ENCODE measurements at places on chromosomes 7 and 10. TPM values are rescaled to one million over a fixed set of nuclear protein-coding genes. Genes with fewer than 3 reads are reported as not detected.

The SPDYE16 gene
- 0.31 TPM for total RNA-seq

The ACTL6B gene
- 0.64 TPM for total RNA-seq

The LZTS2 gene
- total RNA-seq = 12.4 TPM

The ACSL5 gene
- total RNA-seq = 2.9 TPM

The SLC26A3 gene
- not detected for total RNA-seq

The CDK14 gene
- total RNA-seq = 48.3 TPM

The HOXA2 gene
- 0.28 TPM for total RNA-seq

The ANXA8L1 gene
- not detected for total RNA-seq

GRCh38 chr7:137933270-137934017 lies 68.4 kb downstream of the CREB3L2 start:
- peak overlapping the region; percentile 51 for H3K27ac ChIP-seq
- H3K4me3 ChIP-seq = no peak overlapping the region

DNA sequence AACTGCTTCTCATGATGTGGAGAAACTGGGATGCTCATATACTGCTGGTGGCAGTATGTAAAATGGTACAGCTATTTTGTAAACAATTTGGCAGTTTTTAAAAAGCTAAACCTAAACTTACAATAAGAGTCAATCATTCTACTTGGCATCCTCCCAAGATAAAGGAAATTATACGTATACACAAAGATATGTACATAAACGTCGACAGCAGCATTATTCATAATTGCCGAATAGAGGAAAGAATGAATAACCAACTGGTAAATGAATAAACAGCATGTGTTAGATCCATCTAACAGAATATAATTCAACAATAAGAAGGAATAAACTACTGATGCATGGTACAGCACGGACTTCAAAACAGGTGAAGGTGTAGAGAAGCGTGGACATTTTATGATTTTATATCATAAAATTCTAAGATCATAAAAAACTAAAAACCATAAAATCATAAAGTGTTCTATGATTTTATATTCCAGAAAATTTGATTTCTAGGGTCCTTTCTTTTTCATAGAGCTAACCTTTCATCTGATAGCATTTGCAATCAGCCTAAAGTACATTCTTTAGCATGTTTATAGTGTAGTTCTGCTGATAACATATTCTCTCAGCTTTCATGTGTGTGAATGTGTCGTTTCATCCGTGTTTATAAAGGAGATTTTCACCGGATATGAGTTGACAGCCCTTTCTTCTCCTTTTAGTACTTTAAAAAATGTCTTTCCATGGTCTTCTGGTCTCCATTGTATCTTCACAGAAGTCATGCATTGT lies 261.5 kb downstream of the DIP2C start:
- no peaks in the 10 kb centered on the region for H3K4me1 ChIP-seq
- no peak for DNase-seq
- no peak overlapping the region for H3K4me3 ChIP-seq
- no peak overlapping the region for H3K27ac ChIP-seq
- H3K36me3 ChIP-seq = no peaks in the 10 kb centered on the region

DNA sequence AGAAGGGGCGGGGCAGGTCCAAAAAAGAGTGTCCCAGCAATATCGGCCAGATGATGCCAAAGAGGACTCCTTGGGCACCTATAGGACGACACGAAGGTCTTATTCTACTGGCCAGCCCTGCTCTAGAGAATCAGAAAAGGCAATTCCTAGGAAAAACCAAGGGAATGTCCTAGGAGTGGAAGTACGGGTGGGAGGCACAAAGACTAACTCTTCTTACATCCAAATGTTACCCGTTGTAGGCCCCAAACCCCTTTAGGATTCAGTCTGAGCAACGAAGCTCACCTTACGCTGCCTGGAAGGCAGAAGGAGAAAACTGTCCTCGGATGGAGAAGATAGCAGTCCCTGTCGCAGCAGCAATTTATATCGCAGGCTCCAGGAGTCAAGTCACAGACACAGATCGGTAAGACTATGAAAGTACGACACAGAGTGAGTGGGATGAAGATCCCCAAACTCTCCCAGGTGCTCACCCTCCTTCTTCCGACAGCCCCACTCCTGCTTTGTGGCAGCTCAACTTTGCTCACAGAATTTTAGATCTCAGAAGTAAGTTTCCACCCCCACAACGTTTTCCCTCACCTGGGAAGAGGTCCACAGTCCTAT lies 558 bp downstream of the TCTN3 start:
- H3K4me1 ChIP-seq = peaks cover 15% of the 10 kb centered on the region
- peak overlapping the region; percentile 71 for H3K4me3 ChIP-seq
- no peak for DNase-seq
- peaks cover 8% of the 10 kb centered on the region for H3K36me3 ChIP-seq

- H3K27me3 ChIP-seq = no peaks in the 10 kb centered on the region
- no peak for DNase-seq
Observed at GRCh38 chr7:13911909-13912308, 77.6 kb downstream of the ETV1 start.

DNA sequence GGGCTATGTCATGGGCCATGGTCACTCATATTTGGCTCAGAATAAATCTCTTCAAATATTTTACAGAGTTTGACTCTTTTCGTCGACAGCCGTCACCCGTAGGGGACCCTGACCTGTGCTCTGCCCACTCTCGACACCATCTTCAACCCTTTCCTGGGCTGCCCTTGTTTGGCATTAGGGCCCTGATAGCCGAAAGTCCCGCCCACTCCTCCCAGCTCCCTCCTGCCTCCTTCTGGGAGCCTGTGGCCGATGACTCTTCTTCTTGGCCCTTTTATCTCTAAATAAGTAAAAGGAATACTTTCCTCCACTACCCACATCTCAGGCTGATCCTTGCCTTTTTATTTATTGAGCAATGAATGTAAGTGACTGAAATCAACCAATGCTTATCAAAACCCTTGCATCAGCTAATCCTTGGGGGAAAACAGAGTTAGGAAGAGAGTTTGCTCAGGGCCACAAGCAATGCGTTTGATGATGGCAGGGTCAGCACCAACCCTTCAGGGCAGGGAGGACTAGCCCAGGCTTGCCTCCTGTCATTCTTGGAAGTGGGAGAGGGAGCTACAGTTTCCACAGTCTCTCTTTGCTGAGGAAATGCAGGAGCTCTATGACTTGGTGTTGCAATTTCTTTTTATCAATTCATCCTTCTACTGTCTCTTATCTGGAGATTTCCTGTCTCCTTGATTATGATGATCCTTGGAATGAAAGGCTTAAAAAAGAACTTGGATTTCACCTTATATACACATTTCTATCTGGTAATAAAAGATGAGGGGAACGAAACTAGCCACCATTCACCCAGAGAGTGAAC lies 218.2 kb upstream of the PODXL start:
- H3K4me3 ChIP-seq = no peak overlapping the region
- H3K4me1 ChIP-seq = no peaks in the 10 kb centered on the region
- H3K36me3 ChIP-seq = no peaks in the 10 kb centered on the region
- H3K27me3 ChIP-seq = no peaks in the 10 kb centered on the region
- no peak overlapping the region for H3K27ac ChIP-seq

DNA sequence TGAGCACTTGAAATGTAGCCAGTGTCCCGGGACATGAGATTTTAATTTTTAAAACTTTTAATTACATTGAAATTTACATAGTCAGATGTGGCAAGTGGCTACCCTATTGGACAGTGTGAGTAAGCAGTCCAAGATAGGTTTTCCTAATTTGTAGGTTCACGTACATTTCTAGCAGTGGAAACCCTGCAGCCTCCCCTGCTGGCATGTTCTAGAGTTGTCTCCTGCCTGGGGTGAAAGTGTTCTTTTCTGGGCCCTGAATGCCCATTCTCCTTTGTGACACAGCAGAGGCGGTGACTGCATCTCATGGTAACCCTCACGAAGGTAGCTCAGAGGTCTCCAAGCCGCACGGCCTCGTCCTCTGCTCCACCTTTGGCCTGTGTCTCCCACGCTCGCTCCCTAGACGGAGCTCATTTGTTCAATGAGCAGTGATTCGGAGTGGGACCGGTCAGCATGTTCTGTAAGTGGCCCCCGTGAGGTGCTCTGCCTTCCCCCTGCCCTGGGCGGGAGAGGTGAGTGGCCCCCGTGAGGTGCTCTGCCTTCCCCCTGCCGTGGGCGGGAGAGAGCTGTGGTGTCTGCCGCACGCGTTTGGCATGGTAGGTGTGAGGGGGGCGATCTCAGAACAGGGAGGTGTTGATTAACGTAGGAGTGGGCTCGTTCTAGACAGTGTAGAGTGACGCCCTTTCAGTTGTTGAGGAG lies 18.0 kb downstream of the WDR37 start:
- peaks cover 21% of the 10 kb centered on the region for H3K36me3 ChIP-seq
- no peaks in the 10 kb centered on the region for H3K27me3 ChIP-seq
- H3K27ac ChIP-seq = no peak overlapping the region
- DNase-seq = no peak

- peak; percentile 98 for DNase-seq
- no peaks in the 10 kb centered on the region for H3K36me3 ChIP-seq
- H3K4me3 ChIP-seq = peak within 1 kb of the TSS; percentile 92
- H3K27ac ChIP-seq = peak within 1 kb of the TSS; percentile 97
- H3K27me3 ChIP-seq = no peaks in the 10 kb centered on the region
Observed at GRCh38 chr7:73522105-73522872, at the start of gene BAZ1B. Gene BAZ1B (minus strand): TSS chr7:73522293. CDS start chr7:73521933, 360 bp downstream.

DNA sequence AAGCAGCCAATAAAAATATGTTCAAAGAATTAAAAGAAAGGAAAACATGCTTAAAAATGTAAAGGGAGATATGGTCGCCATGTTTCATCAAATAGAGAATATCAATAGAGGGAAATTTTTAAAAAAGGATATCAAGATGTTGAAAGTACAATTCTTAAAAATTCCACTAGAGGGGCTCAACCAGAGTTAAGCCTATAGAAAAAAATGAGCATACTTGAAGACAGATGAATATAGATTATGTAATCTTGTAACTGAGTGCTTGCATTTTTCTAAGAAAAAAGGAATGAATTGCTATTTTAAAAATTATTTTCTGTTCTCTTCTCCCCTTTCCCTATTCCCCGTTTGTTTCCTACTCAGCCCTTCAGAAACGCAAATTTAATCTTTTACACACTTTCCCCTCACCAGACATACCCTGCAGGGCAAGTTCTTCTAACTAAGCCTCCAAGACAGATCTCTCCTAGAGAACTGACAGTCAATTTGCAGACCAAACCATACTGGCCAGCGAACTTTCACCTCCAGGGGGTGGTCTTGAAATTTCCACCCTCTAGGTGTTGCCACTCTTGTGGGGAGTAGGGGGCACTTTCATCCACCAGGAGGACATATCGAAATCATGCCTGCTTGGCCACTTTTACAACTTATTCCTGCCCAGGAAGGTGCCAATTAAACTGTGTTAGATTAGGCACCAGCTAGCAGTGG lies 67.7 kb downstream of the NSUN6 start:
- no peaks in the 10 kb centered on the region for H3K27me3 ChIP-seq
- no peaks in the 10 kb centered on the region for H3K4me1 ChIP-seq
- no peak for DNase-seq
- no peak overlapping the region for H3K4me3 ChIP-seq

GRCh38 chr7:14905764-14906163 lies 3.2 kb upstream of the DGKB start:
- H3K36me3 ChIP-seq = no peaks in the 10 kb centered on the region
- no peaks in the 10 kb centered on the region for H3K4me1 ChIP-seq
- no peak overlapping the region for H3K4me3 ChIP-seq
- H3K27ac ChIP-seq = no peak overlapping the region

DNA sequence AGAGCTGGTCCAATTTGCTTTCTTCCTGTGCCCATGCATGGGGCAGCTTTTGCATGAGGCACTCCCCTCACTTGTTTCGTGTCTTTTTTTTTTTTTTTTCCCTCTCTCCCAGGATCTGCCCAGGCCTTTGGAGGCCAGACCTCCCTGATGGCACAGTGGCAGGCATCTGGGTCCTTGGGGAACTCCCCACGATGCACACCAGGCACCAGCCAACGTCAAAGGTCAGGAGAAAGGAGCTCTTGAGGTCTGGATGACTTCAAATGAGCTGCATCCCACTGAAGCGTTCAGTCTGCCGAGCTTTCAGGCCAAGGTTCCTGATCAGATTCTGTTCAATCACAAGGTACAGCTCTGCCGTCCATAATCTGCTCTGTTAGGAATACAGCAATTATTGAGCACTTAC lies 97.2 kb upstream of the CARD11 start:
- H3K4me1 ChIP-seq = peaks cover 6% of the 10 kb centered on the region
- H3K27ac ChIP-seq = no peak overlapping the region
- H3K4me3 ChIP-seq = no peak overlapping the region
- DNase-seq = no peak
- no peaks in the 10 kb centered on the region for H3K27me3 ChIP-seq
- no peaks in the 10 kb centered on the region for H3K36me3 ChIP-seq

GRCh38 chr10:4313051-4313450 lies 513.0 kb upstream of the AKR1E2 start:
- no peak for DNase-seq
- no peaks in the 10 kb centered on the region for H3K4me1 ChIP-seq
- no peak overlapping the region for H3K4me3 ChIP-seq
- no peaks in the 10 kb centered on the region for H3K36me3 ChIP-seq
- H3K27me3 ChIP-seq = no peaks in the 10 kb centered on the region

GRCh38 chr10:28219251-28219650 lies 83.6 kb downstream of the MPP7 start:
- H3K36me3 ChIP-seq = no peaks in the 10 kb centered on the region
- no peaks in the 10 kb centered on the region for H3K27me3 ChIP-seq
- H3K4me3 ChIP-seq = no peak overlapping the region
- H3K27ac ChIP-seq = no peak overlapping the region
- peaks cover 10% of the 10 kb centered on the region for H3K4me1 ChIP-seq
- no peak for DNase-seq

- H3K27ac ChIP-seq = no peak overlapping the region
- no peaks in the 10 kb centered on the region for H3K4me1 ChIP-seq
- no peaks in the 10 kb centered on the region for H3K36me3 ChIP-seq
Observed at GRCh38 chr10:73838008-73838567, 26.7 kb upstream of the NDST2 start.

- no peaks in the 10 kb centered on the region for H3K36me3 ChIP-seq
- H3K4me1 ChIP-seq = no peaks in the 10 kb centered on the region
- no peaks in the 10 kb centered on the region for H3K27me3 ChIP-seq
- DNase-seq = no peak
- H3K4me3 ChIP-seq = no peak overlapping the region
Observed at GRCh38 chr7:42069590-42069989, 167.4 kb downstream of the GLI3 start.

DNA sequence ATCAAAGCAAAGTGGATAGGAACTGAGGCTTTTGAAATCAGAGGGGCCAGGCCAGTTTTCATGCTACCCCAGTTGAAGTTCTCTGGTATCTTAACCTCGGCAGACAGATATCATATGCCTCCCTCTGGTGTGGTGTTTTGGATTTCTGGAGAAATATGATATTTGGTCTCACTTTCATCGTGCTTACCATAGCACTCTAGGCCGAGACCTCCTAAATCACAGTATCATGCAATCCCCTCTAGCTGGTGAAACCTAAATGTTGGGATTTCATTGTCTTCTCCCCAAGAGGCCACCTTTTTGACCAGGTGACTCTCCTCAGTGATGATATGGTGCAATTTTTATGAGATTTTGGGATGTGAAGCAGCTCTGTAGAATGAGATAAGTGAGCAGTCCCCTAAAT lies 183.5 kb downstream of the CREB5 start:
- H3K4me1 ChIP-seq = no peaks in the 10 kb centered on the region
- no peak overlapping the region for H3K4me3 ChIP-seq
- no peak for DNase-seq
- H3K27ac ChIP-seq = no peak overlapping the region
- no peaks in the 10 kb centered on the region for H3K36me3 ChIP-seq

Data from pancreas (tissue), 10 donors.